Smooth muscle cell of trachea (primary cell): ENCODE measurements at places on chromosomes 2 and 18. TPM values are rescaled to one million over a fixed set of nuclear protein-coding genes. Genes with fewer than 3 reads are reported as not detected.

The CYBRD1 gene
- 234 and 497 TPM in 2 replicates for total RNA-seq

The ITGA4 gene
- 81.6 and 92.3 TPM in 2 replicates for total RNA-seq

The MLPH gene
- 3.1 and 18.0 TPM in 2 replicates for total RNA-seq

The CRYGD gene
- total RNA-seq: not detected in 2 replicates

The POTEC gene
- total RNA-seq: not detected in 2 replicates

The TGFA gene
- 0.73 TPM in 1 of 2 replicates, not detected in the other for total RNA-seq
